ENCODE measurements at places on chromosomes 7 and 10.

DNA sequence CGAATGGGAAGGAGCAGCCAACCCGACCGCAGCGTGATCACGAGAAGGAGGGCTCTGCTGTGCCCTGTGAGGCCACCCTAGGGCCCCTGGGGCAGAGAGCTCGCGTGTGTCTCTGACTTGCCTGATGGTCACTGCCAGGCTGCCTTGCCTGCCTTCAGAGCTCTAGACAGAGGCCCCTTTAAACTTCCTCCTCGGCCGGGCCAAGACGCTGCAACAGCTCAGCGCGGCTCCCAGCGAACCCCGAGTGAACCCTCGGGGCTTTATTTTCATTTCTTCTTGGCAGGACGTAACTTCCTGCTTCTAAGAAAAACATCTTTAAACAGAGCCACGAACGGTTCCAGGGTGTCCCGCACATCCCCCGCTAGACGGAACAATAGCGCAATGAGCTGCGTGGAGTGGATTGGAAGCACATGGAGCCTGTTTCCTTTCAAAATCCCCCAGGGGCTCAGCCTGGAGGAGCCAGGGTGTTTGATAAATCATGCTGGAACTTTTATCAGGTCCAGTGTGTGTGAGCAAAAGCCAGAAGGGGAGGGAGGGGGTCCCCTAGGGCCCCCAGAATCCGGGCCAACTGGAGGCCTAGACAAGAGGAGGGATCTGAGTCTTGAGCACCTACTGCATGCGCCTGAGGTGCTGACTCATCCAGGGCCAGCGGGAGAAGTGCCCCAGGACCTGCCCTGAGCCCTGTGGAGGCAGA, 134.1 kb upstream of the GDF10 start:
- peak; percentile 62 for DNase-seq

DNA sequence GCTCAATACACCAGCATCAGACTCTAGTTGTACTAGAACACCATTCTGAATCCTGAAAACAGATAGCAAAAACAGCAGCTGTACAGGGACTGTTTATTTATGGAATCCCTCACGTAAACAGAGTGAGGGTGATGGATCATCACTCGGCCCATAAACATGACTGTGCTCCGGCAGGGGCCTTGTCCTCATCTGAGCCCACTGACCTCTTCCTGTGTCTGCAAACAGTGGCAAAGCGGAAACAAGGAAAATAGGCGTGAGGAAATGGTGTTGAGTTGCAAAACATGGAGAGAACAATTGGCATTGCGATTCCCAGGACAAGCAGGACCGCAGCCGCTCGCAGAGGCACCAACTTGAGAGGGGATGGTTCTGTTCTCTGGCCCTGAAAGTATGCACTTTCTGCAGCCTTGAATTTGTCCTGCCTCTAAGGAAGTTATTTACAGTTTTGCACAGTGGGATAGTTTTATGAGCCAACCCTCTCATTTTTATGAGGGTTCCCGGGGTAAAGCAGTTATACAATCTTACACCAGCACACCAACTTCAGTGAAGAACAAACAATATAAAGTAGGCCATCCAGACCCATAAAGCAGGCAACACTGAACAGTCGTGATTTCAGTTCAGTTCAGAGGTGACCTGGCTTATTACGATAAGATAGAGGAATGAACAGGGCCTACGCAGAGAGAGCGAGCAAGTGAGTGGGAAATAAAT, 248.0 kb upstream of the FZD8 start:
- DNase-seq = no peak

GRCh38 chr10:35262436-35262835, 73.9 kb upstream of the CCNY start:
- no peak for DNase-seq

GRCh38 chr10:119500123-119500795, 42.3 kb downstream of the RGS10 start:
- DNase-seq = no peak

GRCh38 chr10:14382531-14382930, 51.8 kb upstream of the FRMD4A start:
- DNase-seq = no peak

- no peak for DNase-seq
Observed at GRCh38 chr10:103673606-103674005, 180.1 kb downstream of the NEURL1 start.

All from activated naive CD4-positive, alpha-beta T cell treated with anti-CD3 and anti-CD28 coated beads for 36 hours (primary cell).